Stimulated activated CD4-positive, alpha-beta T cell treated with anti-CD3 and anti-CD28 coated beads, Interleukin-1b, Interleukin-23, amount 100 ng/mL, for 1 hour (primary cell): ENCODE measurements at places on chromosomes 7 and 10.

DNA sequence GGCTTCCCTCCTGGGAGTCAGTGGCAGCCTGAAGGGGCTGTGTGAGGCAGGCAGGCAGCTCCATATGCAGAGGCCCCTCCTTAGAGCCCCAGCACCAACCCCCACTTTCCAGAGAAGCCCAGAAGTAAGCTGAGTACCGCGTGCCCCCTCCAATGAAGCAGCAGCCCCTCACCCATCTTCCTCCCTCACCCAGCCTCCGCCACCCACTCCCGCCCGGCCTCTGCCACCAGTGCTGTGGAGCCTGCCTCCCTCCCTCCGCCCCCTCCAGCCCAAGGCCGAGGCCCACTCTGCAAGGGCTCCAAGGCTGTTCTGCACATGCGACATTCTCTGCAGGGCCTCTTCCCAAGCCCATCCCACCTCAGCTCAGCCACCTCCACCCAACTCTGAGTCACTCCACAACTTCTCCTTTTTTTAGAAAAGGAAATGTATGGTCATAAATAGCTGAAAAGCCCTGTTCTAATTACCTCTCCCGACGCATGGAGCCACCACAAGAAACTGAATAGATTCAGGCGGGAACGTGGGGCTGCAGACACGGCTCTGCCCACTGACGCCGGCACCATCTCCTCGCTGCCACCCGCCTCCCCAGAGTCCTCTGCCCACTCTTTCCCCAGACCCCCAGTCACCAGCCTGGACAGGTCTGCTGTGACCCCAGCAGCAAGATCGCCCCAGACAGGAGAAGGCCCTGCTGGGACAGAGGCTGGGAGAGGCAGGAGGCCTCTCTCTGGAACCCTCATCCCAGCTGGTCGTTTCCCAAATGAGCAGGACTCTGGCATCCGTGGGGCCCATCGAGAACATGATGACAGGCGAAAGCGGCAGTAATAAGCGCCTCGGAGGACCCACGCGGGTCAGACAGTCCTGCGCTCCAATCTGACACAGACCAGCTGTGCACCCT is 213.9 kb downstream of the MAD1L1 start:
- DNase-seq, result no peak

DNA sequence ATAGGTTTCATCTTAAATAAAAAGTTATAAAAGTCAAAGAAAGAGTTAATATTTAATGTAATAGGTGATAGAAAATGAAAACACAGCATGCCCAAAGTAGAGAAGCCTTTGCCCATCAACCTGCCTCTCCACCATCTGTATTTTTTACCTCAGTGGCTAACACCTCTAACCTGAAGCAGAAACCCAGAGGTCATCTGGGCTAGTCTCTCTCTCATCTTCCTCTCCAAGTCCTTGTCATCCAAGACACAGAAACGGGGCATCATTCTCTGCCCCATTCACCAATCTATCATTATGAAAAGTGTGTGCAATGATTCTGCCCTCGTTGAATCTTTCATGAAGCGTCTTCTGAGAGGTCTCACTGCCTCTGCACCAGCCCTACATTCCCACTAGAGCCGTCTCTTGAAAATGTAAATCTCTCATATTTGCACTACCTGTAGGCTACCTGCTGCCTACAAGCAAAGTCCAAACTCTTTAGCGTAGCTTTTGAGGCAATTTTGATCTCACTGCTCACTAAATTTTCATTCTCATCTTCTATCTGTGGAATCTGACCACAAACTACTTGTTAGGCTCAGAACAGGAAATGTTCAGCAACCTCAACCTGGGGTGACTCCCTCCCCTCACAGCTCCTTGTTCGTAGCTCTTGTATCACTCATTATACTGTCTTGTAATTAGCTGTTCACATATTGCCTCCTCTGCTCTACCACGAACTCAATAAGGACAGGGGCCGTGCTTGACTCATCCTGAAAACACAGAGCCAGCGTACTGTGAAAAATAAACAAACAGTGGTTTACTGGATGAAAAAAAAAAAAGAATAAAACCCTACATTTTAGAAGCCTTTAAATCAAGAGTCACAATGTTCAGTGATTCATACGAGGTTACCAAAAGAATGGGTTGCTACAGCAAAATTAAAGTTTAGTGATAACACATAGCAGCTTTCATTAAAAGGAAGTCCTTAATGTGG is 83.1 kb downstream of the CTNNA3 start:
- DNase-seq, result peak; percentile 4

DNA sequence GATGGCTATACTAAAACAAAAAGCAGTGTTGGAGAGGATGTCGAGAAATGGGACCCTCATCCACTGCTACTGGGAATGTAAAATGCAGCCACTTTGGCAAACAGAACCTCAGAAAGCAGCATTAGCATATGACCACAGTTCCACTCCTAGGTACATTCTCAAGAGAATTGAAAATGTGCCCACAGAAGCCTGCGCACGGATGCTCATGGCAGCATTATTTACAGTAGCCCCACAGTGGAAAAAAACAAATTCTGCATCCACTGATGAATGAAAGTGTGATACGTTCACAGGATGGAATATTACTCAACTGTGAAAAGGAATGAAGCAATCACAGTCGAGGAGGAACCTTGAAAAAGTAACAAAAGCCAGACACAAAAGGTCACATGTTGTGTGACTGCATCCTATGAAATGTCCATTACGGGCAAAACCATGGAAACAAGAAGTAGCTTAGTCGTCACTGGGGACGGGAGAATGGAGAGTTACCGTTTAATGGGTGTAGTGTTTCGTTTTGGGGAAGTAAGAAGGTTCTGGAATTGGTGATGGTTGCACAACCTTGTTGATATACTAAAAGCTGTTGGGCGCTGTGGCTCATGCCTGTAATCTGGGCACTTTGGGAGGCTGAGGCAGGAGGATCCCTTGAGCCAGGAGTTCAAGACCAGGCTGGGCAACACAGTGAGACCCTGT is 2.5 kb upstream of the UPK3B start:
- no peak for DNase-seq

- DNase-seq, result no peak
These were observed 2.9 kb upstream of the SGCE start for GRCh38 chr7:94658826-94659225.

DNA sequence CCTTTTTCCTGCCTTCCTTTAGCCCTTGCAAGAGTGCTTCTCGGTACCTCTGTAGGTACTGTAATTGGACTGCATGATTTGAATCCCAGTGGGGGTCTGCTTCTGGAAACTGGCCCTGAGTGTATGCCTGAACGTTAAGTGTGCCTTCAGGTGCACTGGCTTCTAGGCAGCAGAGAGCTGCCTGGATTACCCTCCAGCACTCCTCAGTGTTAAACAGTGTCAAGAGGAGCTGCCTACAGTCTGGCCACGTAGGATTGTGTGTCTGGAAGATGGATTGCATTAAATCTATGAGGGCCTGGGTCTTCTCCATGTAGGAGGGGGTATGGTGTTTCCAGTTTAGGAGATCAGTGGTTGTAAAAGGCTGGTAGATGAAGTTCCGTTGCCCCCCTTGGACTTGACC is 103.7 kb downstream of the TRIM24 start:
- no peak for DNase-seq

DNA sequence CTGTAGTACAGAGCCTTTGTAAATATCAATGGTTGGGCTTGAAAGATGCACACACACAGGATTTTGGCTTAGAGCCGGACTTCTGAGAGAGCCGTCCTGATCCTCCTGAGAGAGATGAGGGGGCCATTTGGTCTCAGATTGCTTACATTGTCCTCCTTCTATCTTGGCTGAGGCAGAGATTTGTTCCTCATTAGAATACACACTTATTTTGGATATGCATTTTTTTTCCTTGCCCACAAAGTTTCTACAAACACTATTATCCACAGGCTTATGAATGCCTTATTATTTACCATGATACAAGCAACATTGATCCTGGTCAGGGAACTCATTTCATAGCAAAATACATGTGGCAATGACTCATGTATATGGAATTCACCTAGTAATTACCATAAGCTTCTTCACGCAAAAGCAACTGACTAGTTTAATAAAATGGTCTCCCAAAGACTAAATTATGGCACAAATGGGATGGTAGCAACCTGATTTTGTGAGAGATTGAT is 175.3 kb downstream of the MDFIC start:
- no peak for DNase-seq

DNA sequence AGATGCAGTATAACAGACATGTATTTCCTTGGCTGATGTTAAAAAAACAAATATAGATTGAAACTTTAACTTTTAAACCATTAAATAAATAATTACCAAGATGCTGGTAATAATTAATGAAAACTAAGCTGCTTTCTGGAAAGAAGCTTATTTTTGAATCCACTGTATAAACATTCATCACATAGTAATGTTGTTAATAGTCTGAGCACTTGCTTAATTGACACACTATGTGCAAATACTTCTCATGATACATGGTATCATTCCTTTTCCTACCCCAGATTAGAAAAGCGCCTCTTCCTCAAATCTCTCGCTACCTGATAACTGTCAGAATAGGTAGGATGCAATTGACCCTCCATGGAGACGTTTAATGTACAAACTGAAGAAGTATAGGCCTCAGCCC is 15.0 kb upstream of the COL28A1 start:
- DNase-seq, result no peak

DNA sequence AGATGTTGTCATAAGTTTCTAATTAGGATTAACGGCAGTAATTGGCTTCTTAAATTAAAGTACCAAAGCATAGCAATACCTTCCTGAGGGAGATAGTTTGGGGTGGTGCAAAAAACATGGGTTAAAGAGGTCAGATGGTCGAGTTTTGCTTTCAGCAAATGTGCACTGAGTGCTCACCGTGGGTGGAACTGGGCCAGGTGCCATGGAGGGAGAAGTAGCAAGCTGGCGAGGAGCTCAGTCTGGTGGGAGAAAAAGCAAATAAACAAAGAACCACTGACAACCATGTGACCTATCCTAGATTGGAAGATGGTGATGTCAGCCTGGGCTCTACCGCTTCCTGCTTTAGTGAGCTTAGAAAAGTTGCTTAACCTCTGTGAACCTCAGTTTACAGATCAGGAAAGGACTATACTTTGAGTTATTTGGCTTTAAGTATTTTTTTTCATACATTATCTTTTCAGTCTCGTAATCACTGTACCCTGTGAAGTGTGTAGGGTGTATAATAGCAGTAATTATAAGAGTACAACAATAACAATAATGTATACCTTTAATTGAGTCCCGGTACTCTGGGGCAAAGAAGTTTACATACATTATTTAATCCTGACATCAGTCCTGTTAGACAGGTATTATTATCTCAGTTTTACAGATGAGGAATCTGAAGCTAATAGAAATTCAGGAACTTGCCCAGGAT is 69.0 kb upstream of the PDCD4 start:
- DNase-seq, result no peak

DNA sequence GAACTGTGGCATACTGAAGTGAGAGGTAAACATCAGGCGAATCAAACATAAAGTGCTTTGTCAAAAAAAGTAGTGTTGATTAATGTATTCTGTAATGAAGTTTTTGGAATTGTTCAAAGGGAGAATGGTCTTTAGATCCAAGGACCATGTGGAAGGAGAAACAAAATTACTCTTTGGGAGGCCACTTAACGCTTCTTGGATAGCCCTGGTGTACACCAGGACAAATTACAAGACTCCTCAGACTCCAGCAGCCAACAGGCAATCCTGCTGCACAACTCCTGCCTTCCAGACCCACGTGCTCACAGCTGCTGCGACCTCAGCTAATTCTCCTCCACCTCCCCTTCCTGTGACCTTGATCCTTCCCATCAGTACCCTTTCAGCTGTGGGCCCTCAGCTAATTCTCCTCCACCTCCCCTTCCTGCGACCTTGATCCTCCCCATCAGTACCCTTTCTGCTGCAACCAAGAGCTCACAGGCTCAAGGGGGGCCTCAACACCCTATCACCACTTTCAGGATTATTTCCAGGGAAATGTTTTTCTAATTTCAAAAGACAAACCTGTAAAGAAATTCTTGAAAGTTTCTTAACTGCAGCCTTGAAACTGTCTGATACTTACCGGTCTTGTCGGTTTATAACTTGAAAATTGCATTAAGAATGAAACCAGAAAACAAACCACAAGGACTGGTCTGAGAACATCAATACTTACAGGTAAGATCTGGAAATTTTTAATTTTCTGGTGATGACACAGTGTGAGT is 29.7 kb upstream of the DDC start:
- no peak for DNase-seq

DNA sequence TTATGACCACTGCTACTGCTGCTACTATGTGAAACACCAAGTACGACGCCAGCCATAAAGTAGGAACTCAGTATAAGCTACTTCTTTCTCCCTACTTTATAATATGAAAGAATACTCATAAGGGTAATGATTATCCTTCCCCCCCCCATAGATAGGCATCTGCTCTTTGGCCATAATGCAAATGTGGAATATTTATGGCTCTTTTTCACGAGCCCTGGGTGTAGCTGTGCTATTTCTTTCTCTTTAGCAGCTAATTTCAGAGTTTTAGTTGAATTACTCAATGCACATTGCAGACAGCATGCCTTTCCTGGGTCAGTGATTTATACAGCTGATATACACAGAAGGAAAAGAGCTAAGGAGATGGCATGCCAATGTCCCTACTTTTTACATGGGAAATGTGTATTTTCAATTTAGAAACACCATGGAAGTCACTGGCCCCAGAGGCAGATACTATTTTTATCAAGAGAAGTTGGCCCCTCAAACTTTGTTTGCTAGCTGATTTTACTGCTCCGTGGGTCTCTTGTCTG is 234.1 kb upstream of the KIAA1217 start:
- DNase-seq, result no peak

- no peak for DNase-seq
These were observed 55.0 kb downstream of the PKD1L1 start for GRCh38 chr7:47893238-47893637.

- DNase-seq, result no peak
These were observed 3.3 kb upstream of the C10orf105 start for GRCh38 chr10:71722849-71723248.

GRCh38 chr7:106257752-106258151 is 27.0 kb downstream of the NAMPT start:
- no peak for DNase-seq

DNA sequence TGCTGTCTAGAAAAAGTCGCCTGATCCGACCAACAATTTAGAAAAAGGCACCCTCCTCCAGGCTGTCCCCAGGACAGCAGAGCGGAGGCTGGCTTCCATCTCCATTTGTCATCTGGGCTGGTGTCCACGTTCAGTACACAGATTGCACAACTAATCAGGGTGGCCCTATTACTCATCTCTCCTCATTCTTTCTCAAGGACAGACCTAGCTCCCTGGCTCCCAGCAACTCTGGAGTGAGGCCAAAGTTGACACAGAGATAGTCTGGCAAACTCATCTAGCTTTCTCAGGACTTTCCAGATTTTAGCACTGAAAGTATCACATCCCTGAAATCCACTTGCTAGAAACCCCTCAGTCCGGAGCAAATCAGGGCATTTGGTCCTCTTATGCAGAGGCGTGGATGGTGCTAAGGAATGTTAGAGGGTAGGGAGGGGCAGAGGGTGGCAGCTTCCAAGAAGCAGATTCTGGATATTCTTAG is 75.1 kb downstream of the DNAH11 start:
- DNase-seq, result no peak
